Diencephalon (tissue), 1 donor: ENCODE measurements at places on chromosomes 7 and 10. TPM values are rescaled to one million over a fixed set of nuclear protein-coding genes. Genes with fewer than 3 reads are reported as not detected.

The CLDN4 gene
- 0.69 TPM for total RNA-seq

The CYP2C9 gene
- not detected for total RNA-seq

The ITIH5 gene
- 18.9 TPM for total RNA-seq

The GIMAP4 gene
- 10.8 TPM for total RNA-seq

The CC2D2B gene
- total RNA-seq: 3.5 TPM

The ACHE gene
- total RNA-seq: 73.4 TPM

The FAM221A gene
- total RNA-seq: 14.5 TPM

The ELFN1 gene
- 11.3 TPM for total RNA-seq

The GNAT3 gene
- total RNA-seq: not detected

The MKX gene
- total RNA-seq: 3.2 TPM

The CABCOCO1 gene
- total RNA-seq: 5.5 TPM

The FAM171A1 gene
- 35.1 TPM for total RNA-seq

The SPDYE9 gene
- total RNA-seq: not detected

The BHLHA15 gene
- 9.5 TPM for total RNA-seq

The EPDR1 gene
- 33.7 TPM for total RNA-seq

The CCL24 gene
- total RNA-seq: not detected

The TNPO3 gene
- total RNA-seq: 85.8 TPM

The PNLIP gene
- total RNA-seq: not detected

The VWA2 gene
- 3.2 TPM for total RNA-seq

The ZNF92 gene
- total RNA-seq: 36.9 TPM

The SLC26A3 gene
- not detected for total RNA-seq

The LIPJ gene
- total RNA-seq: 1.6 TPM

The AKR1D1 gene
- not detected for total RNA-seq

The SYT15B gene
- 1.4 TPM for total RNA-seq

The CALHM1 gene
- total RNA-seq: 0.23 TPM

The TMEM213 gene
- not detected for total RNA-seq

The LFNG gene
- 32.1 TPM for total RNA-seq

The COBL gene
- 5.1 TPM for total RNA-seq

The OR2A1 gene
- total RNA-seq: not detected

The RSU1 gene
- 33.2 TPM for total RNA-seq

The SORCS1 gene
- total RNA-seq: 30.2 TPM

The LYZL2 gene
- total RNA-seq: not detected

The C10orf105 gene
- total RNA-seq: 2.1 TPM
